Naive thymus-derived CD8-positive, alpha-beta T cell (primary cell): ENCODE measurements at places on chromosomes 16 and 17.

DNA sequence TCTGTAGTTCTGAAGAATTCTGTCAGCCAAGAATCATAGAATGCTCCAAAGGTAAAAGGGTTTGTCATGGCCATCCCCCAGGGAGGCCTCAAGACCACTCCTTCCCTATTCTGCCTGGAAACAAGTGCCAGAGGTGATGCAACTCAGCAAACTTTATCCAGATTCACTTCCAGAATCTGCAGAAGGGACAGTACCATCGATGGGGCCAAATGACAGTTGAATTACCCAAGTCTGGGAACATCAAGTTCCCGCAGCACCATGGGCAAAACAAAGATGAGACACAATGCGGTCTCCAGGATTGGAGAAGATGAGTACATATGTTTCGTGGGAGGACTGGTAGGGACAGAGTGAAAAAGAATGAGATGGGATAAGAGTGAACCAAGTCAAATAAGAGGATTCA is 13.7 kb upstream of the TAT start:
- H3K4me1 ChIP-seq: no peaks in the 10 kb centered on the region
- H3K4me3 ChIP-seq: no peak overlapping the region
- no peaks in the 10 kb centered on the region for H3K36me3 ChIP-seq
- H3K27me3 ChIP-seq: peaks cover 46% of the 10 kb centered on the region
- no peak for DNase-seq

DNA sequence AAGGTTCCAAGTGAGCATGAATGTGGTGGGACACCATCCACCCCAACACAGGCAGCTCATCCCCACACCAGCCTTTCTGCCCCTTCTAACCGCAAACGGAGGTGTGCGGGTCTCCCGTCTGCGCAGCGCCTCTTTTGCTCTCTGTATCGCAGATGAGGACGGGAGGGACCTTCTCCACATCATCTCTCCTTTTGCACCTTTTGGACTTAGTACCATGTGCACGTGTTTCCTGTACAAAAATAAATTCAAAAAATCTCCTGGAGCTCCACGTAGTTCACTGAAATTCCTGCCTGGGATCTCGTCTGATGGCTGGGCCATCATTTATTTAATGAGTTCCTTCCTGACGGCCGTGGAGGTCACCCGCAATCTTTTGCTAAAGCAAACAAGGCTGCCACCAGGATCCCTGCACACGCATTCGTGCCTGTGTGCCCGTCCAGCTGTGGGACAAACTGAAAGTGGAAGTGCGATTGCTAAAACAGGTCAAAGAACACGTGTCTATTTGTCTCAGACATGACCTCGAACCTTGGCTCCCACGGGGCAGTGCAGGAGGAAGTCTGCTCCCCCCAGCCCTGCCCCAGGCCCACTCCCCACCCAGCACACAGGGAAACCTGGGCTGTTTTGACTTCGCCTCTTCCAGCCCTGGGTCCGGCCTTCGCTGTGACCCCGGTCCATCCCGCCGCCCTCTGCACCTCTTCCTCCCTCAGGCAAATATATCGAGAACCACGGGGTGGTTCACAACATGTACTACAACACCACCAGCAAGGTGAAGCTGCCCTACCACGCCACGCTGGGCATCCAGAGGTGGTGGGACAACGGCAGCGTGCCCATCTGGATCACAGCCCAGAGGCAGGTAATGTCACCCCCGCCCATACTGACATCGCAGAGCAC is 2.3 kb downstream of the ENPP7 start:
- no peak for DNase-seq
- peaks cover 33% of the 10 kb centered on the region for H3K4me1 ChIP-seq
- no peak overlapping the region for H3K27ac ChIP-seq
- H3K4me3 ChIP-seq: no peak overlapping the region
- H3K36me3 ChIP-seq: no peaks in the 10 kb centered on the region

DNA sequence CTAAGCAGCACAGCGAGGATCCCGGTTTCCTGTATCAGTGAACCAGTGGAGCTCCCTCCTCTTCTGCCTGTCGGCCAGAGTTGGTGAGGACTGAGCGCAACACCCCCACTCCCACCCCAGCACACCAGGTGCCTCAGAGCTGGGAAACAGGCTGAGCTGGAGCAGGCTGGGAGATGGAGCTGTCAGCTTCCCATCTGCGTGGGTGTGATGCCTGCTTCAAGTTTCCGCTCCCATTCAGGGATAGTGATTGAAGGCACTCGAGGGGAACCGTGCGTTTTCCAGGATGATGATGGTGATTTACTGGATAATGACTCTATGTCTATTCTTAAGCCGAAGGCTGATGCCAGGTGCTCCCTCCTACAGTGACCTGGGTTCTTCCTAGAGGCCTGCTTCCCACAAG is 144.5 kb downstream of the TMEM132E start:
- no peak overlapping the region for H3K27ac ChIP-seq
- H3K4me1 ChIP-seq: no peaks in the 10 kb centered on the region
- H3K27me3 ChIP-seq: peaks cover 7% of the 10 kb centered on the region
- DNase-seq: no peak
- H3K36me3 ChIP-seq: no peaks in the 10 kb centered on the region

GRCh38 chr16:79703066-79703465 is 102.5 kb upstream of the MAF start:
- no peaks in the 10 kb centered on the region for H3K4me1 ChIP-seq
- H3K4me3 ChIP-seq: no peak overlapping the region
- no peaks in the 10 kb centered on the region for H3K36me3 ChIP-seq
- DNase-seq: no peak
